ENCODE measurements at places on chromosomes 3 and 15.

GRCh38 chr15:84836844-84837243 is 19.7 kb downstream of the ALPK3 start:
- no peak for DNase-seq

DNA sequence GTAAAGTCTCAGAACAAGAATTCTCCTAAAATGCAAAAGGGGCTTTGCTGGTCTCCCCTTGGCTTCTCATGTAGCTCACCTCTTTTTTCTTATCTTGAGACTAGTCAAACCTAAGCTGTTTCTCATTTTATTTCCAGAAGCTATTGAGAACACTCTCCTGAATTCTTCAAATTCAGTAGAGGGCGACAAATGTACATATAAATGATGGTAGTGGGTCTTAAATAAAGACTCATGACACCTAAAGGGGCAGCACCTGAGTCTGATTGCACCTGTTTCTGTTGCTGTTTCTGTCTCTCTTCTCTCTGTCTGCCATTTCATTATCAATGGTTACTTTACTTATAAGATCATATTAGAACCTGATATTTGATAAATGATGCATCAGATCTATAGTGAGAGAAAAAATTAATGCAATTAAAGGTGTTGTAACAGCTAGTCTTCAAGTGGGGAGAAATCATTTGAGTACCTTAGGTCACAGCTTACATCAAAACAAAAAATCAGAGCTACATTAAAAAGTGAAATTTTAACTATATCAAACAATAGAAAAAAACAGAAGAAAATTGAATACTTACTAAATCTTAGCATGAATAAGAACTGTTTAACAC is 7.0 kb downstream of the ADIPOQ start:
- DNase-seq = no peak

- no peak for DNase-seq
Measured at GRCh38 chr3:34783876-34784275, 855.4 kb upstream of the ARPP21 start.

GRCh38 chr3:25585361-25586166 is 79.1 kb downstream of the TOP2B start:
- DNase-seq = no peak

GRCh38 chr15:60928970-60929369 is 300.1 kb downstream of the RORA start:
- no peak for DNase-seq

GRCh38 chr3:131806736-131807135 is 228.1 kb downstream of the CPNE4 start:
- DNase-seq = no peak
